ENCODE measurements at places on chromosomes 7 and 10. TPM values are rescaled to one million over a fixed set of nuclear protein-coding genes. Genes with fewer than 3 reads are reported as not detected.

The C7orf33 gene
- total RNA-seq, result not detected

The ZSWIM8 gene
- 49.8 TPM for total RNA-seq

The TMEM225B gene
- not detected for total RNA-seq

The KCND2 gene
- total RNA-seq, result 7.7 TPM

The CHRM2 gene
- 0.17 TPM for total RNA-seq

DNA sequence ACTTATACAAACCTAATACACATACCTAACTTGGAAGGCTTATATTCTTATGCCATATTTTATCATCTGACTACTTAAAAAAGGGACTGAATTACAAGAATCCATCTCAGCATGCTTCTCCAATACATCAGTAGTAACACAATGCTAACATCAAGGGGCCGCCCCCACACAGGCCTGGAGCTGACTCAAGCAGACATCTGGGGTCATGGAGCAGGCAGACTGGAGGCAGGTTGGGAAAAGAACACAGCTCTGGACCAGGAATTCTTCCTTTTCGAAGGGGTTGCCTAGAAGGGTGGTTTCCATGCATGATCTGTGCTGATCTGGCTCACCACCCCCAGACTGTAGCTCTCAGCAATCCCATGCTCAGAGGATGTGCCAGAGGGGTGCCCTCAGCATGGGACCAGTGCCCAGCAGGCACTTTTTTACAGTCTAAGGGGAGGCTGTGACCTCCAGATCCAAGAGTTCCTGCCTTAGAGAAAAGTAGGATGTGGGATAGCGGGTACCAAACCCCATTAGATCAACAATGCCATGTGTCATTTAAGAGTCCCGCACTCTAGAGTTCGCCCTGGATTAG is 26.1 kb upstream of the DUSP5 start:
- no peak for DNase-seq

GRCh38 chr7:27300421-27300820 is 57.8 kb downstream of the EVX1 start:
- no peak for DNase-seq

DNA sequence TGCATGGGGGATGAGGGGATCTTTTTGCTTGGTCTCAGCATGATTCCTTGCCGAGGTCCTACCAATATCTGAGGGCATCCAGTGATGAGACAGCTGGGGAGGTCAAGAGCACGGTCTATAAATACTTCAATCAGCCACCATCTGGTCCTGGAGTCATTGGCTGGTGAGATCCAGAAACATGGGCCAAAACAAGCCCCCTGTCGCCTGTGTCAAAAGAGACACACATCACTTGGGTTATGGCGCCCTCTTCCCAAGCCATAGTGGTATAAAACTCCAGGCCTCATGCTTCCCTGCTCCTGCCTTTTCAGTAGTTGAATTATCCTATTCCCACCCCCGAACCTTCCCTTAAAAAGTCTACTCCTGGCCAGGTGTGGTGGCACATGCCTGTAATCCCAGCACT is 60.9 kb downstream of the SLC35B4 start:
- DNase-seq, result no peak
